ENCODE measurements at places on chromosomes 7 and 10. TPM values are rescaled to one million over a fixed set of nuclear protein-coding genes. Genes with fewer than 3 reads are reported as not detected.
A peak's percentile ranks its signal among the peaks of the same experiment; 100 is the strongest.

PRPS1L1 gene
- not detected for total RNA-seq

TSPAN14 gene
- 140 TPM for total RNA-seq

OR2A12 gene
- not detected for total RNA-seq

GNG11 gene
- 9.4 TPM for total RNA-seq

- H3K4me1 ChIP-seq: no peaks in the 10 kb centered on the region
- no peaks in the 10 kb centered on the region for H3K27me3 ChIP-seq
- H3K27ac ChIP-seq: no peak overlapping the region
- no peaks in the 10 kb centered on the region for H3K36me3 ChIP-seq
- H3K4me3 ChIP-seq: no peak overlapping the region
- no peak for DNase-seq
Measured at GRCh38 chr7:50474382-50475160, 24.4 kb upstream of the FIGNL1 start.

- no peak overlapping the region for H3K27ac ChIP-seq
- no peaks in the 10 kb centered on the region for H3K36me3 ChIP-seq
- peak; percentile 72 for DNase-seq
- peaks cover 9% of the 10 kb centered on the region for H3K4me1 ChIP-seq
- H3K27me3 ChIP-seq: peaks cover 21% of the 10 kb centered on the region
Measured at GRCh38 chr10:49594594-49594993, 15.5 kb upstream of the SLC18A3 start.

- peaks cover 51% of the 10 kb centered on the region for H3K4me1 ChIP-seq
- DNase-seq: no peak
- H3K4me3 ChIP-seq: no peak overlapping the region
- peaks cover 3% of the 10 kb centered on the region for H3K27me3 ChIP-seq
- H3K27ac ChIP-seq: no peak overlapping the region
Measured at GRCh38 chr10:21531164-21531563, 2.9 kb upstream of the MLLT10 start.

DNA sequence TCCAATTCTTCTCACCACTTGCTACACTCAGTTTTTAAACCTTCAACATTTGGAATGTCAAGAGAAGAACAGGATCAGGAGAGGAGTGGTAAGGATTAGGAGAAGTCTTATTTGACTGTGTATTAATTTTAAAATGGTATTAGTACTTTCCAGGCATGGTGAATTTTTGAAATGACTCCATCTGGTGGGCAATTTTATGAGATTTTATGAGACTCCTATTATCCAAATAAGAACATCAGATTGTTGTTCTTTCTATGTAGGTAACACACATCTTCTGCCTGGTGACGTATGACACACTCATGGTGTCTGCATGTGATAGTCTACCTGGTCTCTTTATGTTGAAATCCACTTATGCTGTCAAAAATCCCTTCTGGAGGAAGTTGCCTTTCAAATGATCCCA, 51.0 kb downstream of the SLC13A1 start:
- no peak for DNase-seq
- no peak overlapping the region for H3K4me3 ChIP-seq
- no peaks in the 10 kb centered on the region for H3K27me3 ChIP-seq
- H3K36me3 ChIP-seq: no peaks in the 10 kb centered on the region

LIPM gene
- total RNA-seq: not detected

- H3K4me3 ChIP-seq: no peak overlapping the region
- no peaks in the 10 kb centered on the region for H3K36me3 ChIP-seq
- H3K27me3 ChIP-seq: peaks cover 28% of the 10 kb centered on the region
- no peak for DNase-seq
- H3K4me1 ChIP-seq: no peaks in the 10 kb centered on the region
Measured at GRCh38 chr7:1593091-1593866, 23.4 kb upstream of the PSMG3 start.

GRCh38 chr7:27890205-27890849, 150.4 kb downstream of the TAX1BP1 start:
- no peak overlapping the region for H3K27ac ChIP-seq
- H3K4me1 ChIP-seq: peaks cover 2% of the 10 kb centered on the region
- H3K27me3 ChIP-seq: no peaks in the 10 kb centered on the region
- no peak overlapping the region for H3K4me3 ChIP-seq
- H3K36me3 ChIP-seq: no peaks in the 10 kb centered on the region

Data from neural crest cell (in vitro differentiated cells).